ENCODE measurements at places on chromosomes 11 and 22.

DNA sequence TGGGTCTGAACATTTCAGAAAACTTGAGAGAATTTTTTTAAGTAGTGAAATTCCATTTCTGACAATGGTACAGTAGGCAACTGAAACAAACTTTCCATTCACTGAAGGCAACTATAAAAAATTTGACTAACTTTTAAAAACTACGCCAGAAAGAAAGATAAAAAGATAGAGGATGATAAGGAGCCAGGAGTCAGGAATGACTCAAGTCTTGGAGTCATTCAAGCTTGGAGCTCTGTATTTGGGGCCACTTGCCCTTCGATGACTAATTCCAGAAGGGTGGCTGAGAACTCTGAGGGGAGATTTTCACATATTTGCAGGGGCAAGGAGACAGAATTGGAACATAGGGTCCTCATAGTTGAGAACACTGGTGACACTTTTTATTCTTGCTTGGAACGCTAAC lies 1083.2 kb upstream of the CNTN5 start:
- H3K4me3 ChIP-seq, result no peak overlapping the region
- H3K4me1 ChIP-seq, result no peaks in the 10 kb centered on the region

DNA sequence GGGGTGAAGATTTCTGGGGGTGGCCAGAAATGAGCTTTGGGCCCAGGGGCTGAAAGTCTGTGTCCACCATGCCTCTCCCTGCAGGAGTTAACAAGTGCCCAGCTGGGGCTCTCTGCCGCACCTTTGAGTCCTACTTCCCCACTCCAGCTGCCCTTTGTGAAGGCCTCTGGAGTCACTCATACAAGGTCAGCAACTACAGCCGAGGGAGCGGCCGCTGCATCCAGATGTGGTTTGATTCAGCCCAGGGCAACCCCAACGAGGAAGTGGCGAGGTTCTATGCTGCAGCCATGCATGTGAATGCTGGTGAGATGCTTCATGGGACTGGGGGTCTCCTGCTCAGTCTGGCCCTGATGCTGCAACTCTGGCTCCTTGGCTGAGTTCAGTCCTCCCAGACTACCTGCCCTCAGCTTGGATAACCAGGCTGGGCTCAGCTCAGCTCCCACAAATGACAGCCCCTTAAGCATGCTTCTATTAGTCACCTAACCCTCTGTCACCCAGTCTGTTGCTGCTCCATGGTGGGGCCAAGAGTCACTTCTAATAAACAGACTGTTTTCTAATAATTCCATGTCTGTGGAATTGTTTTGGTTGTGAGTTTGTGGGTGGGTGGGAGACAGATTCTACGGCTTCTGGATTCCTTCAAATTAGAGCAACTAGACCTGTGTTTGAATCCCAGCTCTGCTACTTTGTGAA lies 3.0 kb upstream of the INPPL1 start:
- H3K4me1 ChIP-seq, result peaks cover 21% of the 10 kb centered on the region
- no peaks in the 10 kb centered on the region for H3K36me3 ChIP-seq
- no peaks in the 10 kb centered on the region for H3K27me3 ChIP-seq
- H3K27ac ChIP-seq, result peak overlapping the region; percentile 93
- H3K4me3 ChIP-seq, result no peak overlapping the region
- no peak for DNase-seq

- no peak for DNase-seq
- no peaks in the 10 kb centered on the region for H3K36me3 ChIP-seq
- H3K27me3 ChIP-seq, result no peaks in the 10 kb centered on the region
Measured at GRCh38 chr11:46976182-46976854, 39.8 kb downstream of the CSTPP1 start.

- H3K27me3 ChIP-seq, result no peaks in the 10 kb centered on the region
- peak overlapping the region; percentile 12 for H3K4me3 ChIP-seq
- H3K27ac ChIP-seq, result no peak overlapping the region
- H3K4me1 ChIP-seq, result peaks cover 9% of the 10 kb centered on the region
- DNase-seq, result no peak
Measured at GRCh38 chr11:88335284-88335683, 2.3 kb downstream of the CTSC start.

DNA sequence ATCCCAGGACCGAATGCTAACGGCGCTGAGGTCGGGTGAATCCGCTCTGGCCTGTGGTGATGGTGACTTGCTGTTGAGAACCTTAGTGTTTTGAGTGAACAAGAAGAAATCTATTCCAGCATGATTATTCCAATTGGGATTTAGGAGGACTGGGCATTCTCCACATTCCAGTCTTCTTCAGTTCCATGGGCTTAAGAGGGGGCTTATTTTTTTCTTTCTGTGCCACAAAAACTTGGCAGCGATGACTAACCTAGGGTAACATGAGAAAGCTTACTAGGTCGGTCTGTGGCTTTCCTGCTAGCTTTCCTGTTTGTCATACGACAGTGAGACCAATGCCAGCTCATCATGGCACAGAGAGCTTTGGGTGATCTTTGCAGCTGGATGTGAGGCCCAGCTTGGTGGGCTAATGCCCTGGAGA lies 62.9 kb upstream of the ATXN10 start:
- peak; percentile 25 for DNase-seq
- H3K4me1 ChIP-seq, result no peaks in the 10 kb centered on the region
- no peaks in the 10 kb centered on the region for H3K36me3 ChIP-seq

DNA sequence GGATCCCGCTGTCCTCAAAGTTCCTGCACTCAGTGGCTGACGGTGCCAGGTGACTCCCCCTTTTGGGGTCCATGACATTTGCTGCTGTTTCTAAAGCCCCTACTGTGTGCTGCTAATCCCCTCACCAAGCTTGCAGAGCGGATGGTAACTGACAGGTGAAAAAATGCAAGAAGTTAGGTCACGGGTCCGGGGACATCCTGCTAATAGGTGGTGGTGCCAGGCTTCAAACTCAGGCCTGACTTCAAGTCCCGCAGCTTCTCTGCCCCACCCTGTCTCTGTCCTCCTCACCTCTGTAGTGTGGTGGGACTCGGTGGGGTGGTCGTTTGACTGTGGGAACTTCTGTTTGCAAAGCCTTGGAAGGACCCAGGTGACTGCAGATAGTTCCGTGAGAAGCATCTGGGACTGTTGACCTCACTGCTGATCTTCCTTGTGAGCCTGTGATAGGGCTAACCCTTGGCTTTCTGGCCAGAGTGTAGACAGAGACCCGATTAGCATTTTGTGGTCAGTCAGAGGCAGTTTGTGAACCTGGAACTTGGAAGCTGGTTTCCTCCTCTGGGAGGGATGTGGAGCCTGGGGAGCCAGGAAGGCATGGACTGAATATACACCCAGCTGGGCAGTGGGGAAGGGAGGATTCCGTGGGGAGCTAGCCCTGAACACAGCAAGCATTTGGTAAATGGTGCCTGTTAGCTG lies 115.4 kb upstream of the OR4B1 start:
- no peak for DNase-seq
- no peak overlapping the region for H3K27ac ChIP-seq
- H3K4me3 ChIP-seq, result no peak overlapping the region
- no peaks in the 10 kb centered on the region for H3K36me3 ChIP-seq
- no peaks in the 10 kb centered on the region for H3K27me3 ChIP-seq
- peaks cover 20% of the 10 kb centered on the region for H3K4me1 ChIP-seq

- peak; percentile 0 for DNase-seq
- no peak overlapping the region for H3K27ac ChIP-seq
- no peaks in the 10 kb centered on the region for H3K4me1 ChIP-seq
- no peaks in the 10 kb centered on the region for H3K36me3 ChIP-seq
- no peaks in the 10 kb centered on the region for H3K27me3 ChIP-seq
Measured at GRCh38 chr11:49995565-49995964, 13.2 kb upstream of the OR4C12 start.
